ENCODE measurements at places on chromosomes 2 and 18.

GRCh38 chr2:43041173-43041591, 185.2 kb downstream of the ZFP36L2 start:
- no peak for DNase-seq

DNA sequence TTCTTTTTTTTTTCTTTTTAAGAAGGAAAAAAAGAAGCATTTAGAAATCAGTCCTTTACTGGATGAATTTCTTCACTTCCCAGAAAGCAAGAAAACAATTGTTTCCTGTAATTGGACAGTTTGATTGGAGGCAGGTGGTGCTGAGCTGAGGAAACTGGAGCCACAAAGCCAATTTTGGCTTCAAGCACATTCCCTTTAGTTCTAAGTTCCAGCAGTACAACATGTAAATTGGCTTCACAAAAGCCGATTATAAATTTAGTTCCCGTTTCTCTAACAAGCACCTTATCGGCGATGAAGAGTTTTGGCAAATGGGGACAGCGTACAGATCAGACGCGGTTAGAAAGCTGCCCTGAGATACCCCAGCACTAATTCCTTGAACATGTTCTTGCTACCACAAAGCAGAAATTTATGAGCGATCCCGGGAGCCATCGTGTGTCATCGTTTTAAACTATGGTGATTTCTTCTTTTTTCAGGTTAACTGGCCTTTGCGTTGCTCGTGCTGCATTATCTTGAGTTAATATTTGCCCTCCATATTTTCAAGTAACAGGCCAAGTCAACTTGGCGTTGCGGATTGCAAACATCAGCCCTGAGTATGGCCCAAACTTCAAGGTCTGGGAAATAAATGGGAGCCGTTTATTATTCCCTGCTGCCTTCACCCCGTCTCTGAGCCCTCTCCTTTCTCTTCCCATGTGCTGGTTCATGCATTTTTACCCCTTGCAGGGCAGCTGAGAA, 190.4 kb upstream of the ID2 start:
- no peak for DNase-seq

GRCh38 chr18:65287652-65288051, 463.2 kb upstream of the CDH7 start:
- DNase-seq = no peak

- DNase-seq = no peak
These were observed 45.5 kb downstream of the TMEM37 start for GRCh38 chr2:119477113-119477505.

DNA sequence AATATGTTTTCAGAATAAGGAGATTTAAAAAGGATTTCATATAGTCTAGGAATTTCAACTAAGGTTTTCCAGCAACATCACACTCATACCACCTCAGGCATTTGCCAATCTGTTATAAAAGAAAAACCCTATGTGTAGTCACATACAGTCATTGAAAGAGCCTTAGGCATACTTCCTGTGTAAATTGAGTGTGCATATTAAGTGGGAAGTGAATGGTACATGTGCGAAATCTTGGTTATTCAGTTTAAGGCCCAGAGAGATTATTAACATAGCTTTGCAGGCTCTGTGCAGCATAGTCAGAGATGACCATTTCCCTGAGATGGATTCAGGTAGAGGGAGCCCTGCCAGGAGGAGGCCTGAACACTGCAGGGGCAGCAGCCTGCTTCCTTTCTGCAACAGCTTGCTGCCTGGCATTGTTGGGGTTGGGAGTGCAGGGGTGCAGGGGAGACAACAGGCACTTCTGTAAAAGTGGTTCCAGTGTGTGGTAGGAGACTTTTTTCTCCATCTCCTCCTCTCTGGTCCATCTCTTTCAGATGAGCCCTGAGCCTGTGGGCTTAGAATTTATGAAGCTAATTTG, 100.1 kb upstream of the OSR1 start:
- DNase-seq = no peak

DNA sequence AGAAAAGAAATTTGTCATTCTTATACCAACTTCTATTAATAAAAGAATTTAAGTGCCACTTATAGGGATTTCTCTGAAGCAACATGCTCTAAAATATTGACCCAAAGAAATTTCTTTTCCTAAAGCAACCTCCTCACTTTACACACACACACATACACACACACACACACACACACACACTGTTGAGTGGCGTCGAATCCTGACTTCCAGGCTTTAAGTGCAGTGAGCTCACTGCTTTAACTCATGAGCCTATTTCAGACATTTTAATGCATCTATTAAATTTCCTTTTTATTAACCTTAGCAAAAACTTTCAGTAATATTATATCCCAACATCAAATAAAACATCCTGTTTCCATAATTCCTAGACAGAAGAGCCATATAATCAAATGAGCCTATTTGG, 229.1 kb upstream of the ACVR2A start:
- no peak for DNase-seq

- no peak for DNase-seq
These were observed 28.0 kb upstream of the PSME4 start for GRCh38 chr2:53998834-53999233.

DNA sequence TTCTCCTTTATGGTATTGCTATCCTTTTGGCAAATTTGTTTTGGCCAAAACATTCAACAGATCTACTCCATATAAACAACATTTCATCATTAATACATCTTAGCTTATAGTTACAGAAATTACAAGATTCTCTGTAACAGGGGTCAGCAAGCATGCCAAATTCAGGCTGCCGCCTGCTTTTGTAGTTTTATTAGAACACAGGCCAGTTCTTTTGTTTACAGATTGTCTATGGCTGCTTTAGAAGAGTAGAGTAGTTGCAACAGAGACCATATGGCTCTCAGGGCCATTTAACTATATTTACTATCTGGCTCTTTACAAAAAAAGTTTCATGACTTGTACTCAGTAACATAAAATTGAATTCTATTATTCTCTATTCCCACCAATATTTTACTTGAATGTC, 53.9 kb downstream of the LNPK start:
- no peak for DNase-seq

GRCh38 chr2:152200565-152201465, 25.3 kb upstream of the STAM2 start:
- DNase-seq = no peak

DNA sequence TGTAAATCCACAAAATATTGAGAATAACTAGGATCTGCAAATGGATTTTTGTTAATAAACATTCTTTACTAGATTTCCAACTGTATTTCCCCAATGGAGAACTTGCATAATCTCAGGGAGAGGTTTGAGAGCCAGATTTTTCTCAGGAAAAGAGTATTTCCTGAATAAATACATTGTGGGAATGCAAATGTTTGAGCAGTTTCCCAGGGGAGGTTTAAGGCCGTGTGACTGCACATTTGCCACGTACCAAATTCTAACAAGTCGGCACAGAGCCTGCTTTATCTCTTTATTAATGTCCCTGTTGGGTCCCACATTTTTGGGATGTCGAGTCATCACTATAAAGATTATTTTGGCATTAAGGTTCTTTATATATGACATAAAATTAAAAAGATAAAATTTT, 27.0 kb downstream of the TFPI start:
- no peak for DNase-seq

GRCh38 chr2:30331869-30332268, 100.5 kb downstream of the LBH start:
- no peak for DNase-seq

- no peak for DNase-seq
These were observed 148.5 kb downstream of the TMEM200C start for GRCh38 chr18:5746844-5747243.

GRCh38 chr2:152743002-152743401, 24.6 kb downstream of the ARL6IP6 start:
- DNase-seq = no peak

DNA sequence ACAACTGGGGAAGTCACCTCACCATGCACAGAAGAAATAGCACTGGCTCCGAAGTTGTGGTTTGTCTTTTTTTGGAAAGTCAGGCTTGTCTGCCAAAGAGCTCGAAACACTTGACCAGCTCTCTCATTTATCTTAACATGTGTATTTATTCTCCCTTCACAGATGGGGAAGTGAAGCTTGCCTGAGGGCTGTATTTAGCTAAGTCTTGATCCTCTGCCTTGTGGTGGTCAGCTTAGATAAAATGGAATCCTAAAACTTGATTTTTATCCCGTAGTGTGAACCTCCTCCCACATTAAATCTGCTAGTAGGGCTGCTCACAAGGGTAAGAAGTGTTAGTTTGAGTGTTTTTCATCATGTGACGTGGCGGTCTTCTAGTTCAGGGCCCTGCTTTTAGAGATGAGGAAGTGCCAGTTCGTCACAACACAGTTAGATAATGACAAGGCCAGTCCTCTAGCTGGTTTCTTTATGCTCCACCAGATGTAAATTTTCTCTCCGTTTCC, 89.7 kb downstream of the TMEM247 start:
- DNase-seq = no peak

DNA sequence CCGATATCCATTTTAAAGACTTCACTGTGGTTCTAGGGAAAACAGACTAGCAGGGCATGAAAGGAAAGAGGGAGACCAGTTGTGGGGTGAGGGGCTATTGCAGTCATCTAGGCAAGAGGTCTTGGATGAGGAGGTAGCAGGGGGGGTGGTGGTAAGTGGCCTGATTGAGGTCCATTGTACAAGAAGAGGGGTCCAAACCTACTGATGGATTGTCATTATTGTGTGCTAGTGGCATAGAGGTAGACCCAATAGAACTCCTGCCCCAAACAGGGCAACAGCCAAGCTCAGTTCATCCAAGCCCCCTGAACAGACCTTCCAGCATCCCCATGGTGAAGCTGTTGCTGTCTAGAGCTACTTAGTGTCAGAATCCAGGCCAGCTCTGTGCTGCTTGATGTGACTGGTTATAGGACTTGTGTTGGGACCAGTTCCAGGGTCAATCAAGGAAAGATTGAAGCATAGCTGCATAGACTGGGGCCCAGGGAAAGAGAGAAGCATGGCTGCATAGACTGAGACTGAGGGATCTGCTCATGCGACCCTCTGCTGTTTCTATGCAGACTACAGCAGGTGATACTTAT, 7.0 kb downstream of the ASAP2 start:
- DNase-seq = no peak

DNA sequence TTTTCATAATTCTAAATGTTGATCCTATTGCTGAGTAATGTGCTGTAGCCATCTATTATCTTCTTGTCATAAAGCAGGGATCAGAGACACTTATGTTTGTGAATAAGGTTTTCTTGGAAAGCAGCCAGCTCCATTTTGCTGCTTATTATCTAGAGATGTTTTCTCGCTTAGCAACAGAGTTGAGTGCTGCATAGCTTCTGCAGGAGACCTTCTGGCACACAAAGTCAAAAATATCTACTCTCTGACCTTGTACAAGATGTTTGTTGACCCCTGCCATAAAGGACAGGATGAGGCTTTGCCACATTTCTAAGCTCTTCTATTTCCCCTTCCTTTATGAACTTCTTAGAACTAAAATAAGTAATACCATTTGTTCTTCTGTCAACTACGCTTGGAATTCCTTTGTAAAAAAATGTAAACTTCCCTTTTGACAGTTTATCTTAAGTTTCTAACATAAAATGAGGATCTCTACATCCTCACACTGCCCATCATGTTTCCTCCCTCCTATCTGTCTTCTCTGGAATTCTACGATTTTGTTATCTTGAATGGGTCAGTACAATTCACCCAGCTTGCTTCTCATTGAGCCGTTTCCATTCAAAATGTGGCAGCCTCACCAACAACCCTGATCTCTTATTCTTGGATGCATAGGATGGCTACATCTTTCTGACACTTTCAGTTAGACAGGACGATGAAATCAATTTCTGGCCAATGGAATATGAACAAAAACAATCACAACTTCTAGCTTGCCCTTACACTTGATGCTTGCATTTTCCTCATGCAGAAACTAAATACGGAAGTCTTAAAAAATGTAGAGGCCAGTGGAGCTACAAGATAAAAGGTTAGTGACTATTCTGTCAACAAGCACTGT, 1377.0 kb downstream of the SUCLG1 start:
- DNase-seq = no peak

DNA sequence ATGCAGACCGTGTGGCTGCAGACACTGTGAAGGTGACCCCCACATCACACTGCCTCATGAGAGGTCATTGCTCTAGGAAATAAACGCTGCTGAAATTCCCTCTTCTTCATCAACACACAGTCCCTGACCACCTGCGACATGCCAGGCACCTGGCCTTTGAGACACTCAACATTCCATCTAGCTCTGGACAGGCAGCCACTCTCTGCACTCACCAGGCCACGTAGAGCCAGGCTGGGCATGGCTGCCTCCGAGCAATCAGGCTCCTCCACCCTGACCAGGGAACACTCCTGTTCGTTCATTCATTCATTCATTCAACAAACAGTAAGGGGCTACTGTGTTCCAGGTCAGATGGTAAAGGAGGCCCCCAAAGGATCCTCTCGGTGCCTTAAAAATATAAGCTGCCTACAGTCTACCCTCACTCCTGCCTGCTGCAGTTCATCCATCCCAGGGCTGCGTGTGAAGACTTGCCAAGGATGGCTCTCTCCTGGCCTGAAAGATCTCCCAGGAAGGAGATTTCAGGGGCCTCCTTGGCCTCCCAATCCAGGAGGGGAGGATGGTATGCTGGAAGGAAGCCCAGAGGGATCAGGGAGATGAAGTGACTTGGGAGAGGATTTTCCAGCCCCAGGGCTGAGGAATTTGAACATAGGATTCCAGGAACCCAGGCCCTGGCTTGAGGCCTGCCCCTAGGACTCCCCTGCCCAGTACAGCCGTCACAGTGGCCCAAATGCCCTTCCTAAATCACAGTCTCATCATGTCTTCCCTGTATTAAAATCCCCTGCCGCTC, 66.7 kb downstream of the TNS1 start:
- no peak for DNase-seq

- no peak for DNase-seq
These were observed 123.5 kb upstream of the EML6 start for GRCh38 chr2:54599914-54600313.

Data from neuronal stem cell (in vitro differentiated cells).